ENCODE measurements at places on chromosomes 16 and 17. TPM values are rescaled to one million over a fixed set of nuclear protein-coding genes. Genes with fewer than 3 reads are reported as not detected.

The RBBP6 gene
- 59.0 TPM for total RNA-seq

The CMTM1 gene
- 0.92 TPM for total RNA-seq

The CACNG4 gene
- total RNA-seq, result 2.4 TPM

The KRTAP3-1 gene
- 1.6 TPM for total RNA-seq

The ZNF624 gene
- 1.9 TPM for total RNA-seq

The DOK4 gene
- total RNA-seq, result 4.1 TPM

The LGALS9B gene
- total RNA-seq, result not detected

The MMP28 gene
- total RNA-seq, result 2.4 TPM

The KAT2A gene
- total RNA-seq, result not detected

The KRT27 gene
- total RNA-seq, result not detected

The FOXN1 gene
- total RNA-seq, result not detected

The ZNF785 gene
- total RNA-seq, result 5.0 TPM

The PYY gene
- total RNA-seq, result not detected

The SLC16A6 gene
- total RNA-seq, result 1.2 TPM

The MYL11 gene
- total RNA-seq, result not detected

The GNAO1 gene
- total RNA-seq, result not detected

The SLC5A11 gene
- 0.51 TPM for total RNA-seq

The CPHXL2 gene
- total RNA-seq, result not detected

The CHST5 gene
- total RNA-seq, result 0.29 TPM

The CKLF gene
- total RNA-seq, result 49.7 TPM

The PCGF2 gene
- total RNA-seq, result 14.1 TPM

The DYNLRB2 gene
- 1.8 TPM for total RNA-seq

The MRPL58 gene
- total RNA-seq, result 151 TPM

The TBC1D3K gene
- not detected for total RNA-seq

The CA5A gene
- total RNA-seq, result not detected

The ZFPM1 gene
- 4.6 TPM for total RNA-seq

The HES7 gene
- 2.9 TPM for total RNA-seq

The HLF gene
- total RNA-seq, result 0.66 TPM

The TEX14 gene
- total RNA-seq, result 0.29 TPM

The CRYBA1 gene
- total RNA-seq, result not detected

The MPP2 gene
- total RNA-seq, result 7.7 TPM

The SYT17 gene
- total RNA-seq, result 11.8 TPM

All from PC-3 (cell line).